ENCODE measurements at places on chromosomes 13 and 19.

DNA sequence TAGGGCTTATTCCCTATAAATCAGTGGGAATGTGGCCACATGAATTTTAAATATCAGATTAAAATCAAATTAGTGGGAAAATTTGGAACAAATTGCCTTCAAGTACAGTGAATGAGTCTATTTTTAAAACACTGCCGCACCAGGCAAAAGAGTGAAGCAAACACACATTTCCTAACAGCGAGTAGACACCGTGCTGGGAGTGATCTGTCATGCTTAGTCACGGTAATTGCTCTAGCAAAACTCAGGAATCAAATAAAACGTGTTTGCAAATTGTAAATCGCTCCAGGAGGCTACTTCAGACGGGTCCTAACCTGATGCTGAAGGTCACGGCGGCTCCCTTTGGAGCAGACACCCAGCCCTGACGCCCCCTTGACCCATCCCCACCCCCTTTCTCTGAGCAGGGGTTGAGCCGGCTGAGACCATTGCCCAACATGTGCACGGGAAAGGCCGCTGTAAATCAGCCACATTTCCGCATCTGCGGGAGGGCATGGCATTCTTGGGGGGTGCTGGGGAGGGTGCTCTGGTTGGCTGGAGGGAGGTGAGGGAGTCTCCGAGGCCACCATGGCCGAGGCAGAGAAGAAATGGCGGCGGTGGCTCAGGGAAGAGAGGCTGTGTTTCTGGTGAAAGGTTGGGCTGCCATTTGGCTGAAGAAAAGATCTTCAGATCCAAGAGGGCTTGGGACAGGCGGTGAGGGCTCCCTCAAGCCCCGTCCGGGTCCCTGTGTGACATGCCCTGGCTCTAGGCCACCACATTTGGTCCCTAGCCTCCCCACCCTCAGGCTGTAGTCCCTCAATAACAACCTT, 8.9 kb downstream of the CEBPA start:
- no peak for DNase-seq

DNA sequence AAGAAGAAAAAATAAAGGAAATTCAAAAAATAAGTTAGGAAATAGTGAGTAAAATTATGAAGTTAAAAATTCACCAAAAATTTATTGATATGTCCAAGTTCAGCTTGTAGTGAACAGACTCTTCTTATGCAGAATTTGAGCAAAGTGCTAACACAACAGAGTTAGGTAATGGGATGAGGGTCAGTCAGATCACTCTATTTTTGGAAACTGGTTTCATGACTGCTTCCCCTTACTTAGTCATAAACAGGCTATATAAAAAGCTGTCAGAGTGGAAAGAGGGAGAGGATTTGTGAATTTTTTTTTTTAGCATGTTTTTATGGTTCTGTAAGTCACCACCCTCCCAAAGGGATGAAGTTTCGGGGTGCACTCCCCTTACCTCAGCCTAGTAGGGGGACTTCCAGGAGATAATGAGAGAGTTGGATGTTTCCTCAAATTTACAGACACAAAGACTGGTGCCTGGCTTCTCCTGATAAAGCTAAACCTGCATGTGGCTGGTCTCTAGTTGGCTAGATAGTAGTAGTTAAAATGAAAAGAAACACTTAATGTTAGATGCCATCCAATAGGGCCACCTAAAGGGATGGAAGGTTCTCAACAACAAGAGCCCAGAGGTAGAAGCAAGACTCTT, 4.5 kb downstream of the CPB2 start:
- DNase-seq = no peak

DNA sequence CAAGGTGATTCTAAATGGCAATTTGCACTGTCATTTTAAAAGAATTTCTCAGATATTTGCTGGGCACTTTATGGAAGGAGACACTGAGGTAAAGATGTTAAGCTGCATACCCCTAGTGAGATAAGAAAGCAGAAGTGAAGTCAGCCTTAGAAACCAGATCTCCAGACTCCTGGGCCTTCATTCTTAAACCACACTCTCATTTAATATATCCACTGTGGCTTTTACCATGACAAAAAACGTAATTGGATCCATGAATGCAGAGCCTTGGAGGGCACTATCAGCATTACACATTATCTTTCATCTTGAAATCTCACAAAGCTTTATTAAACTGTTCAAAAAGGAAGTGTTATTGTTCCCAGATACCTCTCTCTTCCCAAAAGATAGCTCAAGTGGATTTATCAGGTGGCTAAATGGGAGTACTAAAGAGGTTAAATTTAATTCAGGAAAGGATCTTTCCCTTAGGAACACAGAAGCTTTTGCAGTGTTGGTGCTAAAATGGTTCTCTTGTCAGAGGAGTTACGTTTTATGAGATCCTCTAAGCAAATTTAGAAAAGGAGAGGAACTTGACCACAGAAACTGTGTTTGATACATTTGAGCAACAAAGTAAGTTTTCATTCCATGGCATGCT, 1060.4 kb downstream of the EFNB2 start:
- DNase-seq = no peak

- DNase-seq = no peak
Measured at GRCh38 chr13:62407871-62408270, 992.2 kb upstream of the PCDH20 start.

DNA sequence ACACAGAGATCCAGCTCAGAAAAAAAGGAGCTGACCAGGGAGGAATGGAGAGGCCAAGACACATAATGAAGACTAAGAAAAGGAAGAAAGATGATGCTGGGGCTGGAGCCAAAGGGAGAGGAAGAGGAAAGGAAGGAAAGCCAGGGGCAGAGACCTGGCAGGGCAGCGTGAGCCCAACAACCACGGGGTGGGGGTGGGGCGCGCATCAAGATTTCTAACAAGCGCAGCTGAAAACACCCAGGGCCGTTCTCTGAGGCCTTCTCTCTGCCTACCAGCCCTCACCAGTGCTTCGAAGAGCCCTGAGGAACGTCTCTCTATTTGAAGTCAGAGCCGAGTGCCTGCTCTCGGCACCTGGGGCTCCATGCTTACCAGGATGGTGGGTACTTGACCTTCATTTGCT, 23.6 kb upstream of the POU2F2 start:
- DNase-seq = no peak

DNA sequence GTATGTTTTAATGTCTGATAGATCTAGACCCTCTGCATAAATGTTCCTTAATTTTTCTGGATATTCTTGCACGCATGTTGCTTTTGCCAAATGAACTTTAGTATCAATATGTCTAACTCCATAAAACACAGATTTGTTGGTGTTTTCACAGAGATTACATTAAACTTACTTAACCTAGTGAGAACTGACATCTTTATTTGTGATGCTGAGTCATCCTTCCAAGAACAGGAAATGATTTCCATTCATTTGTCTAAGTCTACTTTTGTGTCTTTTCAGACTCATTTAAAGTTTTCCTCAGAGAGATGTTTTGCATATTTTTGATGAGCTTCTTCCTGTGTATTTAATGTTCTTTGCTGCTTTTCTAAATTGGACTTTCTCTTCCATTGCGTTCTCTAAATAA, 184.0 kb downstream of the SLC7A1 start:
- DNase-seq = no peak

GRCh38 chr19:55304980-55305379, 20.2 kb downstream of the TMEM150B start:
- no peak for DNase-seq

- no peak for DNase-seq
Measured at GRCh38 chr13:50518781-50519201, 324.7 kb downstream of the DLEU7 start.

GRCh38 chr19:13748169-13748828, 16.0 kb upstream of the MRI1 start:
- DNase-seq = no peak

DNA sequence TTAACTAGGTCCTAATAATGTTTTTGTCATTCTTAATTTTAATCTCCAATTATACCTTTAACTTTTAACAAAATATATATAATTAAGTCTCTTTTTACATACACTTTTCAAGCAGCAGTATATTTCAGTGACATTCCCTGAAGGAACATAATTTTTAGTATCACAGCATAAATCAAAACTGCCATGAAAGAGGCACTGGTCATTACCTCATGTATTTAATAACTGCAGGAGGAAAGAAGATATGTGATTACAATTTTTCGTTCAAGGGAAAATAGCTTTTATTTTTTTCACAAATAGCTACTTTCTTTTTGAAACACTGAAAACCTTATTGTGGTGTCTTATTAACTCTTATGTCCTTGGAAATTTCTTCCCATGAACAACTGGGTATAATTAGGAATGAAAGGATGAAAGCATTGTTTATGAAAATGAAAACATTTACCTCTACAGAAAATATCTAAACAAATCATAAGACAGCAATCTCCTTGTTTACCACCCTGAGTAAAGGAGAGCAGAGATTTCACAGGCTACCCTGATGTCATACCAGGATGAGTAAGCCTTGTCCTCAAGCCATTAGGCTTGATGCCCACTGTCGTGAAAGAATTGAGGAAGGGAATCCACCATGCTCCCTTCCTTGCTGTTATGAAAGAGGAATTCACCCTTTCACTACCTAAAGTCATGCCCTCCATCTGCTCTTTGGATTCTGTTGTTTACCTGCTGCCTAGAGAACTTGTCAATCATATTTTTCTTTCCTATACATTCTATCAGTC, 877.2 kb upstream of the PCDH20 start:
- DNase-seq = no peak

DNA sequence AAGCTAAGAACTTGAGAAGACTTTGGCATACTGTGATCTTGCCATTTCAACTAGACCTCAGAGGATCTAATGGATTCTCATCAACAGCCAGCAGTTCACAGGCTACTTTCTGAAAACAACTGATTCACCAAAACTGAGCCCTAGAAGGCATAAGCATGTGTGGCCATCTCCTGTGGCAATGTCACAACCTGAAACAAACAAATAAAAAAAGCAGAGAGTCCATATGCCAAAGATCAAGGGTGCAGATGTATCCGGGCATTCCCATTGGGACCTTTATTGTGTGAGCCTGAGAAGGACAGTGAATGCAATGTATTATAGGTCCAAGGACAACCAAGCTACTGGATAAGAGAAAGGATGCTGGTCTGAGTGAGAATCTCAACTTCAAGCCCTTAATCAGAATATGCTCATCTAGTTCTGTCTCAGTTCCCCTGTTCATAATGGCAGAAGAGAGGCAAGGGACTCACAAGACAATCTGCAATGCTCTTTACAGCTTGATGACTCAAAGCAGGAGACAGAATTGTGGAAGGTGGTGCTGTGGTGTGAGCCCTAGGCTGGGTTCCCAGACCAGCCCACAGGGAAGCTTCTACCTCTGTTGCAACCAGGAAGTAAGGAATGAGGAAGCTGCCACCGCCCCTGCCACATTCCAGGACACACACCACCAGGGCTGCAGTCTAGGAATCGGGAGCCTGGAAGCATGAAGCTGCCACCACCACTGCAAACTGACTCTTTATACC, 133.7 kb downstream of the RAP2A start:
- DNase-seq = no peak

DNA sequence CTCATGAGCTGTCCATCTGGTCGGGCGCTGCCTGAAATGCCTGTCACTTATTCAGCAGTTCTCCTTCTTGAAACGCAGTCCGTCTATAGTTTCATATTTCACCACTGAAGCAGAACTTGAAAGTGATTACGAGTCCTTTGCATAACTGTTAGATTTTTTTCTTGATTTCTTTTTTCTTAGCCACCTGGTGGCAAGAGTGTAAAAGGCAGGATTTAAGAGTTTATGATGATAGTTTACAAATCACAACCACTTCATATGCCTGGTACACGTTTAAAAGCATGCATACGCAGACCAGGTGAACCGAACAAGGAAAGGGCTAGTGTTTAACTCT, 45.8 kb downstream of the GGACT start:
- no peak for DNase-seq

GRCh38 chr19:7346488-7346971, 2.2 kb upstream of the ARHGEF18 start:
- no peak for DNase-seq

- no peak for DNase-seq
Measured at GRCh38 chr13:48477191-48477855, 55.6 kb downstream of the RCBTB2 start.

- peak; percentile 43 for DNase-seq
Measured at GRCh38 chr19:55005684-55006488, 32.2 kb downstream of the GP6 start.

DNA sequence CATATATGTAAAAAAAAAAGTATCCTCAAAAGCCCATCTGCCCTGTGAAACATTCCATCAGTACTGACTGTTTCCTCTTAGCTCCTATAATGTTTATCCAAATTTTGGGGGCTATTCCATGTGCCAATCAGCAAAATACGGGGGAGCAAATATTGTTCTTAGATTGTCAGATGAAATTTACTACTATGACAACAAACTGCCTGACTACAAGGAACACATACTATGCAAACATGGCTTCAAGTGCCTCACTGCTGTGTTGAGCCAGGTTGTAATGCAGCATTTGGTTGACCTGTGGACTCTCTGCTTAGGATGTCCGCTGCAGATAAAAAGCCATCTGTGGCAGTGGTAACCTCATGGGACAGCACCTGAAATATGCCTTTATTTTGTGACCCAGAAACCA, 98.2 kb upstream of the SCEL start:
- no peak for DNase-seq

DNA sequence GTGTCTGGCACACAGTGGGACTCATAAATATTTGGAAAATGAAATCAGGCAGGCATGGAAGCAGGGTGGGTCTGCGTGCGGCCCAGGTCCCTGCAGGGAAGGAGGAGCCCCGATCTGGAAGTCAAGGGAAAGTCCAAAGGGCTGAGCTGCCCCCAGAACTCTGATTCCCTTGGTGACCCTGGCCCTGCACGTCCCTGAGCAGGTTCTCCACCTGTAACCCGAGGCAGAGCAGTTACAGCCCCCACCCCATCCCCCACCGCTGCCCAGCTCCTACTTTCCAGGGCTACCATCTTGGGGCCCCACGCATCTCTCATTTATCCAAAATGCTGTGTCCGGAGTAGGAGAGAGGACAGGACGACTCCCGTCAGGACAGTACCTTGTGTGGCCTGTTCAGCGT, 2.1 kb downstream of the PLEKHF1 start:
- DNase-seq = no peak

- DNase-seq = no peak
Measured at GRCh38 chr13:49053215-49053614, 77.5 kb downstream of the FNDC3A start.

- no peak for DNase-seq
Measured at GRCh38 chr13:47211106-47211505, 314.3 kb upstream of the HTR2A start.

DNA sequence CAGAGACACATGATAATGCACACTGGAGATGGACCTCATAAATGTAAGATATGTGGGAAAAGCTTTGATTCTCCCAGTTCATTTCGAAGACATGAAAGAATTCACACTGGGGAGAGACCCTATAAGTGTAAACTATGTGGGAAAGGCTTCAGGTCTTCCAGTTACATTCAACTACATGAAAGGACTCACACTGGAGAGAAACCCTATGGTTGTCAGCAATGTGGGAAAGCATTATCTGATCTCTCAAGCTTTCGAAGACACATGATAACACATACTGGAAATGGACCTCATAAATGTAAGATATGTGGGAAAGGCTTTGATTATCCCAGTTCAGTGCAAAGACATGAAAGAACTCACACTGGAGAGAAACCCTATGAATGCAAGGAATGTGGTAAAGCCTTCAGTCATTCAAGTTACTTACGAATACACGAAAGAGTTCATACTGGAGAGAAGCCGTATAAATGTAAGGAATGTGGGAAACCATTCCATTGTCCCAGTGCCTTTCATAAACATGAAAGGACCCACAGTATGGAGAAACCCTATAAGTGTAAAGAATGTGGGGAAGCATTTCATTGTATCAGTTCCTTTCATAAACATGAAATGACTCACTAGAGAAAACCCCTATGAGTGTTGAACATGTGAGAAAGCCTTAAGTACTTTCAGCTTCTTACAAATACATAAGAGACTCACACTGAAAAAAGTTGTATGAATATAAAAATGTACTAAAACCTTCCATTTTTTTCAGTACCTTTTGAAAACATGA, 14.7 kb downstream of the ZNF441 start:
- DNase-seq = no peak

GRCh38 chr13:95893861-95894260, 159.3 kb downstream of the UGGT2 start:
- no peak for DNase-seq
